ENCODE measurements at places on chromosomes 2 and 18.

- H3K4me1 ChIP-seq: peaks cover 7% of the 10 kb centered on the region
- H3K36me3 ChIP-seq: peaks cover 88% of the 10 kb centered on the region
- no peak overlapping the region for H3K27ac ChIP-seq
- H3K4me3 ChIP-seq: no peak overlapping the region
- DNase-seq: peak; percentile 67
Observed at GRCh38 chr2:178830451-178830850, 23.2 kb upstream of the TTN start.

DNA sequence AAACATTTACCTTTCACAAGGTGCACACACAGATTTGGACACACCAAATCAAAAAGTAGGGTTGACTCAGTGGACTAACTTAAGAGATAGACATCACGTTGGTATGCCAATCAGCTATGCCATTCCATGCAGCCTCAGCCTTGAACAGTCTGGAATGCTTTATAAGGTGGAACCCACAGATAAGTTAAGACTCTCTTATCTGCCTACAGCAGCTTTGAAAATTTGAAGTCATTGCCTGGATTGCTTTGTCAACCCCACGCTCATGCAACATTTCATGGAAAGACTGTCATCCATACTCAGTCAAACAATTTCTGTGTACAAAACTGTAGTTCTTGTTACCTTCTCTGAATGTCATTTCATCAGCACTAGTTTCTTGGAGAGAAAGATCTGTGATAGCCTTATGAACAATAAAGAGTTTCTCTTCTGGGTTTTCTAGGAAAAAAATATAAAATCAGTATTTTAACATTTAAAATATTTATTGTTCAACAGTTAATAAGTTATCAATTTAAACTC, 1.2 kb downstream of the ERMN start:
- no peaks in the 10 kb centered on the region for H3K36me3 ChIP-seq
- H3K27me3 ChIP-seq: no peaks in the 10 kb centered on the region
- peaks cover 27% of the 10 kb centered on the region for H3K4me1 ChIP-seq
- H3K4me3 ChIP-seq: no peak overlapping the region
- H3K27ac ChIP-seq: no peak overlapping the region

GRCh38 chr2:158818511-158818910, 23.4 kb downstream of the DAPL1 start:
- no peaks in the 10 kb centered on the region for H3K4me1 ChIP-seq
- H3K27me3 ChIP-seq: no peaks in the 10 kb centered on the region
- H3K4me3 ChIP-seq: no peak overlapping the region
- no peaks in the 10 kb centered on the region for H3K36me3 ChIP-seq
- H3K27ac ChIP-seq: no peak overlapping the region

- no peak overlapping the region for H3K4me3 ChIP-seq
- no peaks in the 10 kb centered on the region for H3K27me3 ChIP-seq
- DNase-seq: no peak
- H3K27ac ChIP-seq: no peak overlapping the region
- H3K4me1 ChIP-seq: no peaks in the 10 kb centered on the region
- H3K36me3 ChIP-seq: no peaks in the 10 kb centered on the region
Observed at GRCh38 chr2:212097001-212097400, 441.6 kb downstream of the ERBB4 start.

- no peak overlapping the region for H3K4me3 ChIP-seq
- H3K27ac ChIP-seq: no peak overlapping the region
- DNase-seq: no peak
- H3K27me3 ChIP-seq: no peaks in the 10 kb centered on the region
- H3K4me1 ChIP-seq: no peaks in the 10 kb centered on the region
- H3K36me3 ChIP-seq: no peaks in the 10 kb centered on the region
Observed at GRCh38 chr2:161842736-161843433, 218.7 kb downstream of the SLC4A10 start.

GRCh38 chr18:51195451-51196117, 1.9 kb downstream of the MEX3C start:
- no peaks in the 10 kb centered on the region for H3K4me1 ChIP-seq
- peak overlapping the region; percentile 90 for H3K4me3 ChIP-seq
- H3K36me3 ChIP-seq: peaks cover 33% of the 10 kb centered on the region
- peak overlapping the region; percentile 93 for H3K27ac ChIP-seq

DNA sequence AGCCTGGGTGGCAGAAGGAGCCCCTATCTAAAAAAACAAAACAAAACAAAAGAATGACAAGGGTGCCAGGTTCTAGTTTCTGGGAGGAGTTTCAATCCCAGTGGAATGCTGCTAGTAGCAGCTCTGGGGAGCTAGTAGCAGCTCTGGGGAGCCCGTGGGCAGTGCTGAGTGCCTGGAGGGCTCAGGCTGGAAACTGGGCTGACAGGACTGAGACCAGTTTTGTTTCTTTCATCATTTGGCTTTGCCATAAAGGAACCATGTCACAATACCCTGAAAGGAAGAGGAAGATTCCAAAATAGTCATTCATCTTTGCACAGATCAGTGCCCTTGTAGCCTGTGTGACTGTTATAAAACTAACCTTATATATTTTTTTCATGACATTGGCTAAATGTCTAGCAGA, 10.6 kb downstream of the MFSD6 start:
- no peak overlapping the region for H3K27ac ChIP-seq
- H3K27me3 ChIP-seq: no peaks in the 10 kb centered on the region
- H3K4me1 ChIP-seq: no peaks in the 10 kb centered on the region
- no peaks in the 10 kb centered on the region for H3K36me3 ChIP-seq
- no peak for DNase-seq

GRCh38 chr18:43007365-43007764, 108.1 kb downstream of the RIT2 start:
- H3K4me1 ChIP-seq: no peaks in the 10 kb centered on the region
- no peaks in the 10 kb centered on the region for H3K27me3 ChIP-seq
- no peak for DNase-seq
- no peaks in the 10 kb centered on the region for H3K36me3 ChIP-seq
- no peak overlapping the region for H3K4me3 ChIP-seq

DNA sequence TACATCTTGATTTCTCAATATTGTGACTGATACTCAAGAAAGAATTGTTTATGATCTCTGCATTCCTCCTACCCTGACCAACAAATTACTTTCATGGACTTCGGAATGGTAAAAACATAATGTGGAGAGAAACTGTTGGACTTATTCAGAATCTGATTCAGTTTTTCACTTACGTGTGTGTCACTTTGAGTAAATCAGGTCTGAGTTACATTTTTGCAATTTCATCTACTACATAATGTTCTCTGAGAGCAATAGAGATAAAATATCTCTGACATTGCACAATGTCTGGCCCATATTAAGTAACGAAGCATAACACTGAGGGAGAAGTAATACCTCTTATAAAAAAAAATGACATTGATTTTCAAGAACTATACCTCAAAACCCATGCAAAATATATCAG, 1337.9 kb upstream of the CHAC2 start:
- H3K27me3 ChIP-seq: no peaks in the 10 kb centered on the region
- no peak for DNase-seq
- H3K4me1 ChIP-seq: no peaks in the 10 kb centered on the region
- H3K36me3 ChIP-seq: no peaks in the 10 kb centered on the region
- no peak overlapping the region for H3K27ac ChIP-seq

DNA sequence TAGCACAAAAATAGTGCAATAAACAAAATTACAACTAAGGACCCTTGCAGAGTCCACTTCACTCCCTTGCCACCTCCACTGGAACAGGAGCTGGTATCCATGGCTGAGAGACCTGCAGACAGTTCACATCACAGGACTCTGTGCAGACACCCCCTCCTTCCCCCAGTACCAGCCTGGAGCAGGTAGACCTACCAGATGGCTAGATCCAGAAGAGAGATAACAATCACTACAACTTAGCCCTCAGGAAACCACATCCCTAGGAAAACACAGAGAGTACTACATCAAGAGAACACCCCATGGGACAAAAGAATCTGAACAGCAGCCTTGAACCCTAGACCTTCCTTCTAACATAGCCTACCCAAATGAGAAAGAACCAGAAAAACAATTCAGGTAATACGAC, 49.8 kb downstream of the FBXO15 start:
- no peaks in the 10 kb centered on the region for H3K36me3 ChIP-seq
- no peak overlapping the region for H3K27ac ChIP-seq
- H3K4me1 ChIP-seq: no peaks in the 10 kb centered on the region
- H3K4me3 ChIP-seq: no peak overlapping the region

- no peak overlapping the region for H3K27ac ChIP-seq
- H3K27me3 ChIP-seq: no peaks in the 10 kb centered on the region
- no peaks in the 10 kb centered on the region for H3K4me1 ChIP-seq
- no peak overlapping the region for H3K4me3 ChIP-seq
Observed at GRCh38 chr2:182496596-182496995, 69.8 kb upstream of the PDE1A start.

DNA sequence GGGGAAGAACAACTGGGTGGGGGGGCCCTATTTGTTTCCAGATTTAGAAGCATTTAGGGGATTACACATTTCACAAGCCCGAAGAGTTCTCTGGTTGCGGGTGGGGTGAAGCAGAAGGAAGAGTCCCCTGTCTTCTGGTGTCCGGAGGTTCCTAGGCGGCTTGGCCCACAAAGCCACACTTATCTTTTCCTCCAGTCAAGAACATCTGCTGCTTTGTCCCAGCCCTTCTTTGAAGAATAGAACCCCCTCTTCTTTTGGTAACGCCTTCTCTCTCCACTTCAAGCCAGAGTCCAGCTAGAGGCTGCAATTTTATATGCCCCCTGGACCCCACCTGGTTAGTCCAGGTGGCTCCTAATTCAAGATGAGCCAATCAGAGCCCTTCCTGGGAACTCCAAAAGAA, 15.8 kb downstream of the BOLA3 start:
- DNase-seq: no peak
- H3K36me3 ChIP-seq: peaks cover 11% of the 10 kb centered on the region
- peaks cover 11% of the 10 kb centered on the region for H3K27me3 ChIP-seq
- H3K4me1 ChIP-seq: no peaks in the 10 kb centered on the region
- H3K27ac ChIP-seq: no peak overlapping the region
- H3K4me3 ChIP-seq: no peak overlapping the region

GRCh38 chr18:52343731-52344340, 3.8 kb downstream of the DCC start:
- H3K27me3 ChIP-seq: peaks cover 56% of the 10 kb centered on the region
- no peak for DNase-seq
- no peaks in the 10 kb centered on the region for H3K36me3 ChIP-seq
- no peaks in the 10 kb centered on the region for H3K4me1 ChIP-seq
- no peak overlapping the region for H3K4me3 ChIP-seq

- H3K4me3 ChIP-seq: no peak overlapping the region
- H3K27ac ChIP-seq: no peak overlapping the region
- no peaks in the 10 kb centered on the region for H3K4me1 ChIP-seq
- H3K27me3 ChIP-seq: no peaks in the 10 kb centered on the region
Observed at GRCh38 chr2:204977914-204978313, 432.6 kb downstream of the PARD3B start.

DNA sequence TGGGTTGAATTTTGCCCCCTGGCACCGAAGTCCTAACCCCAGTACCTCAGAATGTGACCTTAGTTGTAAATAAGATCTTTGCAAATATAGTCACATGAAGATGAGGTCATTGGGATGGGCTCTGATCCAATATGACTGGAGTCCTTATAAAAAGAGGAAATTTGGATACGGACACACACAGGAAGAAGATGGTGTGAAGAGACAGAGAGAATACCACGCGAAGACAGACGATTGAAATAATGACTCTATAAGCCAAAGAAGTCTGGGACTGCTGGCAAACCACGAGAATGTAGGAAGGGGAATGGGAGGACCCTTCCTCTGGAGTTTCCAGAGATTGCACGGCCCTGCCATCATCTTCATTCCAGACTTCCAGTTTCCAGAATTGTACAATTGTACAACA, 98.6 kb downstream of the CPO start:
- H3K27ac ChIP-seq: no peak overlapping the region
- no peaks in the 10 kb centered on the region for H3K27me3 ChIP-seq
- H3K4me1 ChIP-seq: peaks cover 8% of the 10 kb centered on the region
- no peaks in the 10 kb centered on the region for H3K36me3 ChIP-seq
- no peak overlapping the region for H3K4me3 ChIP-seq

DNA sequence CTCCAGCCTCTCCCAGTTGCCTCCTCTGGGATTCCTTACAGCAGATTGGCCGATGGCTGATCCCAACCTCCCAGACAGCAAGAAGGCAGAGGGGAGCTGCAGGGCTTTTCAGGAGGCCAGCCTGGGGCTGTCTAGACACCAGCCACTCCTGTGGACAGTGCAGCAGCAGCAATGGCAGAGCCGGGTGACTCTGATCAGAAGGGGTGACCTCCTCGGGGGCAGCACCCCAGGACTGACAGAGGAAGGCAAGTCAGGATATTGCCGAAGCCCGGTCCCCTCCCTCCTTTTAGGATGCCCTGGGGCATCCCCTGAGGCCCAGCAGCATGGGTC, 84.5 kb downstream of the INHBB start:
- no peak for DNase-seq
- no peaks in the 10 kb centered on the region for H3K36me3 ChIP-seq
- H3K4me1 ChIP-seq: no peaks in the 10 kb centered on the region
- no peak overlapping the region for H3K27ac ChIP-seq

- H3K4me3 ChIP-seq: no peak overlapping the region
- H3K4me1 ChIP-seq: no peaks in the 10 kb centered on the region
- H3K27ac ChIP-seq: no peak overlapping the region
Observed at GRCh38 chr2:118589721-118590120, 257.7 kb downstream of the EN1 start.

DNA sequence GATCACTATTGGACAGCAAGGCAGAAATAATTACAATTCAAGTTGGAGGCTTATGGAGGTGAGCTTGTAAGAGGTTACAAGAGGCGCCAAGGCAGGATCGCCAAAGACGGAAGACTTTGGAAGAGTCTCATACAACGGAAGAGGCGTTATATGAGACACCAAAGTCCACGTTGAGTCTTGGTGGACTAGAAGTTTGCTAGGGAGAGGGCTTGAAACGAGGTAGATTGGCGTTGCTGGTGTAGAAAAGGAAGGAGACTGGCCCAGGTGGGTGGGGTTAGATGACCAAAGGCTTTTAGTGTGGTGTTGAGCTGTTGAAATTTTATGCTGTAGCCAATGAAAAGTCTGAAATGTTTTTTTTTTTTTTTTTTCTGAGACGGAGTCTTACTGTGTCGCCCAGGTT, 1.4 kb downstream of the MSH2 start:
- H3K4me3 ChIP-seq: peak overlapping the region; percentile 96
- peaks cover 44% of the 10 kb centered on the region for H3K36me3 ChIP-seq
- peaks cover 3% of the 10 kb centered on the region for H3K4me1 ChIP-seq

DNA sequence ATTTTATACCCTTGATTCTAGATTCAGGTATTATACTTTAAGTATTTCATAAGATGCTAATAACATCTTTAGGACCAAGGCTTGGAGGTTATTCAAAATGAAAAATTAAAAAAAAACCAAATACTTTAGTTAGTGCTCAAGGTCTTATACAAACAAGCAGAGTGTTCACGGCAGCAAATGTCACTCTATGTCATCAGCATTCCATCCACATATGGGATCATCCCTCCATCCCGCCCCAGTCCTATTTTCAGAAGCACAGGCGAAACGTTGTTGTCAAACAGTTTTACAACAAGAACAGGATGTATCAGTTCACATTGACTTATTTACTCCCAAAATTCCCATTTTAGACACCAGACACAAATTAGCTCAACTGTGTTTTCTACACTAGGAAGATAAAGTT, 83.7 kb downstream of the DSEL start:
- H3K27ac ChIP-seq: no peak overlapping the region
- no peaks in the 10 kb centered on the region for H3K36me3 ChIP-seq
- no peaks in the 10 kb centered on the region for H3K27me3 ChIP-seq
- no peak for DNase-seq
- H3K4me1 ChIP-seq: no peaks in the 10 kb centered on the region

Data from endodermal cell (in vitro differentiated cells).